Activated T-cell treated with anti-CD3 and anti-CD28 coated beads for 1 hour (primary cell): ENCODE measurements at places on chromosomes 5 and 9.

- DNase-seq: peak; percentile 19
Measured at GRCh38 chr5:14413331-14413750, 168.3 kb upstream of the OTULINL start.

- DNase-seq: no peak
Measured at GRCh38 chr9:108057421-108058134, 568.0 kb upstream of the KLF4 start.

DNA sequence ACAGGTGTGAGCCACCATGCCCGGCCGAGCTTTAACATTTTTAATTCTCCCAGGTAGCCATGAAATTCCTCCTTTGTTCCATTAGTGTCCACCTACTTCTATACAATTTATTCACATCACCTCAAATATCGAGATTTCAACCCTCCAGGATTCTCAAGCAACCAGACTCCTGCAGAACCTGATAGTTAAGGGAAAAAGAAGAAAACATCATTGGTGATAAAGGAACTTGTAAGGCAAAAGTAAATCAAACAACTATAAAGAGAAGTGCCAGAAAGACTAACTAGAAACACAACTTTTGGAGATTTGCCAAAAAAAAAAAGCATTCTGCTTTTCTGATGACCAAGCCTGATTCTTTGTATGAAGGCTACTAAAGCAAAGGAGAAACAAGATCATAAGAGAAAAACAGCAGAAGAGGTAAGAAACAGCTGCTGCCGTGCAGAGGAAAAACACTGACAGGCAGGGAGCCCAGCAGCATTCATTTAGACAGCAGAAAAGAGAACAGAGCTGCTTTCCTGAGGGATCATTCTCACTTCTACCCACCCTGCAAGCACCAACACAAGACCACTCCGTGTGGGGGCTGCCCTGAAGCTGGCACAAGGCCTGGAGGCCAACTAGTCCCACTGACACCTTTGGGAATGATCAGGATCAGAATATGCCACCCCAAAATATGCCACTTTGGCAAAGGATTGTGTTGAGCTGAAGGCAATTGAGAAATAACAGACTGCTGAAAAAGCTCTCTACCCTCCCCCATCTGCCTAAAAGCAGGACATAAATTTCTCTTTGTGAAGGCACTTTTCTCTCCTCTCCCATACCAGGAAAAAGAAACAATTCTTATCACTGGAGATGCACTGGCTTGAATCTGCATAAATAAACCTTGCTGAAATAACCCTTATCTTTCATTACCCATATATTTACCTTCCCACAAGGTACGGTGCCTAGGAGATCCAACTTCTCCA, 75.1 kb downstream of the ALDH7A1 start:
- no peak for DNase-seq

DNA sequence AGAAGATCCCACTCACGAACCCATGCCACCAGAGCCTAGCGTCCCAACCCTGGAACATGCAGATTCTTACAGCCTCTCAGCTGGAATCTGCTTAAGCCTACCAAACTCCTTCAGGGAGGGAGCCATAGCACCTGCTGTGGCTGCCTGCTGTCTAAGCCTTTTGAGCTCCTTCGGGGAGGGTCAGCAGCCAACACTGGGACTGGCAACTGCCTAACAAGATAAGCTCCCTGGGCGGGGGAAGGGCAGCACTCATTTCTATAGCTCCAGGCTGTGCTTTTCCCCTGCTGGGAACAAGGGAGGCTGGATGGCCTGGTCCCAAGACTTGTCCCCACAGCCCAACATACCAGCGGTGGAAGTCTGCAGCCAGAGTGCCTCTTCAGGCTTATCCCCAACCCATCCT, 199.1 kb upstream of the OR13F1 start:
- no peak for DNase-seq

DNA sequence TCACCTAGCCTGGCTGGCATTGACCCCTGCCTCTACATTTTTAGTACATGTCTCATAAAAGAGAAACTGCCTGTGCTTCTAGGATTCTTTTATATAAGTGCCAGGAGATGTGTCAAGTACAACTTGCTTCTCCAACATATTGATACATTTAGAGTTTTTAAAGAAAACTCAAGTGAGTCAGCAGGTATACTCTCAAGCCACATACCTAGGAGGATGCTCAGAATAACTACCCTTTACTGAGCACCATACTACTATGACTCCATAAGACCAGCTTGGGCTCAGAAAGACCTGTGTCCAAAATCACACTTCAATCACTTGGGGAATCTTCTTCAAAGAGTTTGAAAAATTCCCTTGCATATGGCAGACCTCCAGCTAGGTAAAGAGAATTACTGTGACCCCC, 389.8 kb upstream of the SLC24A2 start:
- DNase-seq: no peak

DNA sequence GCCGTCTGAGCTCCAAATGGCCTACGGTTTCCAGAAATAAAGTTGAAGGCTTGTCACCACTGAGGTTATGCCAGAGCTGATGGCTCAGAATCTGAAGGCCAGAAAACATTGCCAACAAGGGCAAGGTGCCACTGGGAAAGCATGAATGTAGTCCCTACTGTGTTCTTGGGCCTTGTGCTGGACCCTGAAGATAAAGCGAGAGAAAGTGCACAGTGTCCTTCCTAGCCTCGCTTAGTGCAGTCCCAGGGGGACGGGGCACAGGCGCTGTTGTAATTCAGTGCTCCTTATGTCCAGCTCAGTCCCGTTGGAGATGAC, 84.5 kb downstream of the NDFIP1 start:
- no peak for DNase-seq

DNA sequence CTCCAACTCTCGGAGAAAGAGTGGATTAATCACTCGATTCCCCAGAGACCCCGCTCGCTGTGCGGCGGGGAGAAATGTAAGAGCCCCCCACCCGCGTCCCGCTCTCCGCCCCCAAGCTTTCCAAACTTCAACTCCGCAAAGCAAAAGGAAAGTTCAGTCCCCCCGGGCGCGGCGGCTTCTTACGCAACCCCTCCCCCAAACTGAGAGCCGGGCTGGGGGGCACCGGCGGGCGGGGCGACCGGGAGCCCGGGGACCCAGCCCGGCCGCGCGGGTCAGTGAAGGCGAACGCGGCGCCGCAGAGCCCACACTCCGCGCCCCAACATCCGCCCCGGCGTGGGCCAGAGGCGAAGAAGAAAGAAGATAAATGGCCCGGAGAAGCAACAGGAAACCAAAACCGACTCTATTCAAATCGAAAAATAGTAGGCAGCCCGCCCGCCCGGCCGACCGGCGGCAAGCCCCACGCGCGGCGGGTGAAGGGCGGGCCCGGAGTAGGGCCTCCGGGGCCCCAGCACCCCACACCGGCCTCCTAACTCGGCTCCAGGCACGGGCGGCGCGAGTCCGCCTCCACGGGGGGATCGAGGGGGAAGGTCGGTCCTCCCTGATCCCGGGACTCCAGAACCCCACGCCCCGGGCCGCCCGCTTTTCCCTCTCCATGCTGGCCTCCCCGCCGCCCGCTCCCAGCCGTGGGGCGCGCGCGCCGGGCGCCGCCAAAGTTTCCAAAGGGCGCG, 720 bp downstream of the NOTCH1 start:
- peak; percentile 30 for DNase-seq

DNA sequence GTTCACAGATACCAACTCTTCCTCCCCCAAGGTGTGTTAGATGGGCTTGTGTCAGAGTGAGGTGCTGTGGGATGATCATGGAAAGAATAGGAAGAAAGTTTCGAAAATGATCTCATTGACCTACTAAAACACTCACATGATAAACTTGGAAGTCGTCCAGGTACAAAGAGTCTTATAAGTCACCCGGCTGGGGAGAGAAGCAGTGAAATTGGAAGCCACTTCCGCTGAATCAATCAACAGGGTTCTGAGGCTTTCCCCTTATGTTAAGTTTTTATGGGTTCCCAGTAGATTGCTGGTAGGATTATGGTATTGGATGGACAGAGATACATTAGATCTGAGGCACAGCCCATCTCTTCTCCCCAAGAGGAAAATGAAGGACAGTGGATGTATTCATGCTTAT, 218.8 kb upstream of the MSX2 start:
- no peak for DNase-seq

DNA sequence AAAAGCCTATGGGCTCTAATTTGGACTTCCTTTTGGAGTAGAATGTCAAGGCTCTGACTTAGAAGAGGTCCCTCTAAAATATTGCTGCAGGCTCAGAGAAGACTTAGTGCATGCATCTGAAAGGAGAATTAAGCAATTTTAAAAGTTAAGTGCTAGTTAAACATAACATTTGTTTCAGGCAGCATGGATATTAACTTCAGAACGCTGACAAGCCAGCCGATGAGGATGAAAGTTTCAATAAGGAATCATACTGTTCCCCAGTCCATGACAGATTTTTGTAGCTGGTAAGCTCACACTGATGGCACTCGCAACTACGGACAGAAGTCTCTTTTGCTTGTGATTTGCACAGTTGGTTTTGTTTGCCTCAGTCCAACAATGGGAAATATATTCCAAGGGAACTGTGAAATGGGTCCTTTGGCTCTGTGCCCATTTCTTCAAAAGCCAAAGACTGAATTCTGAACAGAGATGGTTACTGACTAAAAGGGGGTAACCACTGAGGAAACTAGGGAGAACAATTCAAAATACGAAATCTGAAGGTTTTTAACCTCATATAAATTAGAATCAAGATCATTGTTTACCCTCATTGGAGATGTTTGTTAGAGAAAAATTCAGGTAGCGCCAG, 47.6 kb downstream of the DCP2 start:
- DNase-seq: no peak
